ENCODE measurements at places on chromosomes 1 and 21.

GRCh38 chr21:25857308-25858074 is 122.7 kb downstream of the GABPA start:
- no peak for DNase-seq

GRCh38 chr1:47772960-47773682 is 224.1 kb downstream of the TRABD2B start:
- DNase-seq: no peak

- DNase-seq: no peak
Observed at GRCh38 chr1:98975113-98975512, 29.5 kb downstream of the PLPPR5 start.

- DNase-seq: no peak
Observed at GRCh38 chr1:167617153-167618147, 12.6 kb upstream of the RCSD1 start.

- no peak for DNase-seq
Observed at GRCh38 chr1:115255154-115255553, 82.9 kb downstream of the NGF start.

All from NCI-H1436 (cell line).